Activated CD8-positive, alpha-beta memory T cell treated with anti-CD3 and anti-CD28 coated beads, Interleukin-2, amount 10 ng/mL, durations not matched to agents 7 days and 5 days (primary cell): ENCODE measurements at places on chromosomes 4 and X. TPM values are rescaled to one million over a fixed set of nuclear protein-coding genes. Genes with fewer than 3 reads are reported as not detected.

The COQ2 gene
- total RNA-seq, result 21.9 TPM

The HELT gene
- total RNA-seq, result not detected

The KCNIP4 gene
- not detected for total RNA-seq

GRCh38 chr4:82889287-82889686, 1.7 kb downstream of the SEC31A start:
- H3K4me1 ChIP-seq, result peaks cover 53% of the 10 kb centered on the region
- H3K27ac ChIP-seq, result no peak overlapping the region
- no peak for DNase-seq
- H3K27me3 ChIP-seq, result no peaks in the 10 kb centered on the region
- H3K4me3 ChIP-seq, result peak overlapping the region; percentile 93

- H3K36me3 ChIP-seq, result no peaks in the 10 kb centered on the region
- no peak overlapping the region for H3K27ac ChIP-seq
Measured at GRCh38 chr4:73653695-73654106, 33.5 kb upstream of the RASSF6 start.

DNA sequence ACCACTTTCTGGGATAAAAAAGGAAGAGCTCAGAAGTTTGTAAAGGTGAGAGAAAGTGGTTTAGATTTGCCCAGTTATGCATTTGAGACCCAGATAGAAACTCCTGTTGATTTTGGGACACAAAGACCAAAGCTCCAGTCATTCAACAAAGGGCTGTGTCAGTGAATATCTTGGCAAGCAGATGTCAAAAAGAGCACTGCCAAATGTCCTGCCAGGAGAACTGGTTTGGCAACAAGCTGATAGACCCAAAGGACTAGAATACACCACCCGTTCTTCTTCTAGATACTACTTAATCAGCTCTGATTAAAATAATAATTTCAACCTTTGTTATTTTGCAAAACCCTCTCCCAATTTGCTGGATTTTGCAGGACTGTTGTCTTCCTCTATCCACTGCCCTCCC, 121.4 kb downstream of the NHS start:
- no peaks in the 10 kb centered on the region for H3K27me3 ChIP-seq
- H3K4me1 ChIP-seq, result no peaks in the 10 kb centered on the region
- no peaks in the 10 kb centered on the region for H3K36me3 ChIP-seq
- H3K4me3 ChIP-seq, result no peak overlapping the region

GRCh38 chr4:2253160-2254084, 8.5 kb downstream of the MXD4 start:
- H3K4me3 ChIP-seq, result no peak overlapping the region
- H3K27ac ChIP-seq, result no peak overlapping the region
- H3K4me1 ChIP-seq, result no peaks in the 10 kb centered on the region
- H3K36me3 ChIP-seq, result no peaks in the 10 kb centered on the region
- H3K27me3 ChIP-seq, result no peaks in the 10 kb centered on the region

DNA sequence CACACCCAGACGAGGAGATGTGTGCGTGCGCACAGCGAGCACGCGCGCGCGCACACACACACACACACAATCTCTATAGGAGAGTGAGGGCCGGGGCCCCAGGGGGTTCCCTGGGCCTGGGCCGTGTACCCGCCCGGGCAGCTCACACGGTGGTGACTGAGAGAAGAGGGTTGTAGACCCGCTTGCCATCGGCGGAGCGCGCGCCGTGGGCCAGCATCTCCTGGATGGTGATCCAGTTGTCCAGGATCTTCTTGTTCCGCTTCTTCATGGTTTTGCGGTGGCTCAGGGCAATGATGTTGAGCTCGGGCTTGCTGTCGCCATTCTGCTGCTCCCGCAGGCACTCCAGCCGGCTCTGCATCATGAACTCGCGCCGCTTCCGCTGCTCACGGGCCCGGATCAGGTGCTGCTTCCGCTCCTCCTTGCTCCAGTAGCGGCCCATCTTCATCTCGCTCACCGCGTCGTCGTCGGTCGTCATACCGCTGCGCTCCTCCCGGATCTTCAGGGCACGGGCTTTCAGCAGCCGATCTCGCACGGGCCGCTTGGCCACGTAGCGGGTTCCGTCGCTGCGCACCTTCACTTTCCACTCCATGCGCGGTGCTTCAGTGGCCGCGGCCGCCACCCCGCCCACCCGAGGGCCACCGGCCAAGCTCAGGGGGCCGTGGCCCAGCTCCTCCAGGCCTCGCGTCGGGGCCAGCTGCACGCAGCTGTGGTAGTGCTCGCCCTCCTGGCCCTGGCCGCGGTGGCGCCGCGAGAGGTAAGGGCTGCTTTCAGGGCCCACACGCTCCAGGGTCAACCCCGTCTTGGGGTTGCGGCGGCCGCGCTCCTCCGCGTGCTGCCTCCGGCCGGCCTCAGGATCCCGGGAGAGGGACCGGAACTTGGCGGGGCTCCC, 9.0 kb downstream of the SSR4 start:
- no peak for DNase-seq
- no peaks in the 10 kb centered on the region for H3K27me3 ChIP-seq
- H3K27ac ChIP-seq, result no peak overlapping the region
- H3K4me3 ChIP-seq, result no peak overlapping the region

GRCh38 chrX:113947548-113947947, 636.3 kb upstream of the HTR2C start:
- no peak overlapping the region for H3K27ac ChIP-seq
- no peak overlapping the region for H3K4me3 ChIP-seq
- DNase-seq, result no peak
- no peaks in the 10 kb centered on the region for H3K27me3 ChIP-seq

GRCh38 chr4:176758731-176759130, 34.0 kb downstream of the VEGFC start:
- H3K4me3 ChIP-seq, result no peak overlapping the region
- H3K27ac ChIP-seq, result no peak overlapping the region
- no peaks in the 10 kb centered on the region for H3K27me3 ChIP-seq

GRCh38 chr4:87011340-87012034, 76.7 kb downstream of the AFF1 start:
- peaks cover 70% of the 10 kb centered on the region for H3K4me1 ChIP-seq
- H3K27me3 ChIP-seq, result no peaks in the 10 kb centered on the region
- H3K4me3 ChIP-seq, result no peak overlapping the region

- no peak for DNase-seq
- H3K4me3 ChIP-seq, result no peak overlapping the region
- no peaks in the 10 kb centered on the region for H3K27me3 ChIP-seq
- peaks cover 11% of the 10 kb centered on the region for H3K36me3 ChIP-seq
- H3K27ac ChIP-seq, result no peak overlapping the region
- peaks cover 3% of the 10 kb centered on the region for H3K4me1 ChIP-seq
Measured at GRCh38 chr4:148116969-148117368, 325.2 kb downstream of the NR3C2 start.

DNA sequence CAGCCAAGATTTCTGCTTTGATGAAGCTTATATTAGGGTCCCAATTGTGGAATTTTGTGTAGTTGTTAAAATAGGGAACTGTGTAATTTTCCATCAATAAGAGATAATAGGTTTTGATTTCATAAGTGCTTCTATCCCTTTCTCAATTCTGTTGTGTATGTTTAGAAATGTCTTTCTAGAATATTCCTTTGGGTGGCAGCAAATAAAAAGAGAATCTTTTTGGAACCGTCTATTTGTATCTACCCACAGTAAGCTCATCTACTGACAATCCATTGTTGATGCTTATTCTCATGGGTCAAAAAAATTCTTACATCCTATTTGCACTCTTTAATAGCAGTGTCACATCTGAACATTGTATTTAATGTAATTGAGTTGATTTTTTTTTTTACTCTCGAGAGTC, 61.7 kb downstream of the TMA16 start:
- DNase-seq, result no peak
- no peaks in the 10 kb centered on the region for H3K27me3 ChIP-seq
- no peak overlapping the region for H3K4me3 ChIP-seq
- no peaks in the 10 kb centered on the region for H3K36me3 ChIP-seq
- no peak overlapping the region for H3K27ac ChIP-seq

GRCh38 chr4:186698525-186698924, 25.1 kb downstream of the FAT1 start:
- H3K36me3 ChIP-seq, result no peaks in the 10 kb centered on the region
- H3K4me3 ChIP-seq, result no peak overlapping the region
- no peaks in the 10 kb centered on the region for H3K4me1 ChIP-seq
- no peak overlapping the region for H3K27ac ChIP-seq
- DNase-seq, result no peak
